Astrocyte of the hippocampus (primary cell): ENCODE measurements at places on chromosomes 5 and 9.

DNA sequence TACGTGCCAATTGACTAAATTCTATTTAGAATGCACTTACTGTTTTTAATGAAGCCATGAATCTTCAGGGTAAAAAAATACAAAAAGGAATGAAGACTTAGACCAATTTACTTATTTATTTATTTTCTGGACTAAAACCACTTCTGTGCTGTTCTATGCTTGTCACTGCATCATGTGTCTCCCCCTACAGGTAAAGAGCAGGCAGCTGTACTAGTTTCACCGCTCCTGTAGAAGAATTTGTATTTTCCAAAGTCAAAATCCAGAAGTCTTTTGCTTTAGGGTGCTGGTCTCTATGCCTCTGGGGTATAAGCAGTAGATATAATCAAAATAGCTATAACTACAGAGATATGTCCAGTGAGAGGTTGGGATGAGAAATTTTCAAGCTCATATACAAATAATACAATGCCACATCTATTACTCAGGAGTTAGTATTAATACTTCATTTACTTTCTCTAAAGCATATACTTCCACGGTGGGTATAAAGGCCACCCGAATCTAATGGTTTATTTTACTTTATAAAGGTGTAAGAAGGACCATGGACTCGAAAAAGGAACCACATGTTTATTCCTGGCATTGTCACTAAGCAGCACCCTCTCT, 591.5 kb downstream of the RAB3C start:
- DNase-seq = peak; percentile 79

DNA sequence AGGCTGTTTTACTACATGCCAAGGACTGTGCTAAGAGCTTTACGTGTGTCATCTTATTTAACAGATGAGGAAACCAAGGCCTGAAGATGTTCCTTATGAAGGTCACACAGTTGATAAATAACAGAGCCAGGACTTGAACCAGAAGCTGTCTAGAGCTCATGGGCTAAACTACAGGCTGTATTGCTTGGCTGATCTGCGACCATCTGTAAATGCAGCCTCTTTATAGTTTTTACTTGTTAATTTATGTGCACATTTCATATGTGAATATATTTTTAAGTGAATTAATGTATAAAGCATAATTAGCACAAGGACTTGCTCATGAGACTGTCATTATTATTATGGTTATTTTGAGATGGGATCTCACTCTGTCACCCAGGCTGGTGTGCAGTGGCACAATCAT, 19.3 kb upstream of the GNPDA1 start:
- no peak for DNase-seq

GRCh38 chr5:142920849-142921612, 150.9 kb downstream of the ARHGAP26 start:
- DNase-seq = no peak

DNA sequence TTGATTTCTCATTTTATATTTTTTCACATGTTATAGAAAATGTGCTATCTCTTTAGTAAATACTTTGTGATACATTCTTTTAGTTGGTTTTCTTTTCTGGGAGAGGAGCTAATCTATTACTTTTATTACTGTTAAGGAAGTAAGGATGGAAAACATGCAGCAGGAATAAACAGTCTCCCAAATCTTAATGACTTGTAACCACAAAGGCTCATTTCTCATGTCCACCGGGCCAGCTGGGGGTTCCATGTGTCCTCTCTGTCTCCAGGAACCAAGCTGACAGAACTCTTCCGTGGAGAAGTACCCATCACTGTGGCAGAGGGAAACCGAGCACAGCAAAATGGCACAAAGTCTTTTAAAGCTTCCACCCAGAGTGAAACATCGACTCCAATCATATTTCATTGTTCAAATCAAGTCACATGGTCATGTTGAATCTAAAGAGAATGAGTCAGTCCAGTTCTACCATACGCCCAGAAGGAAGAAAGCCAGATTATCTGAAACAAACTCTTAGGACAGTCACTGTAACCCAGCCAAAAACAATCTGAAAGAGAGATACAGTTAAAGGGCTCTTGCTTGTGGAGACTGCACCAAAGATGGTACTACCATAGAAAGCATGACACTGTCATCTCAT, 97.1 kb upstream of the CDH6 start:
- peak; percentile 60 for DNase-seq

- no peak for DNase-seq
Measured at GRCh38 chr5:92147798-92148197, 764.7 kb upstream of the ARRDC3 start.

DNA sequence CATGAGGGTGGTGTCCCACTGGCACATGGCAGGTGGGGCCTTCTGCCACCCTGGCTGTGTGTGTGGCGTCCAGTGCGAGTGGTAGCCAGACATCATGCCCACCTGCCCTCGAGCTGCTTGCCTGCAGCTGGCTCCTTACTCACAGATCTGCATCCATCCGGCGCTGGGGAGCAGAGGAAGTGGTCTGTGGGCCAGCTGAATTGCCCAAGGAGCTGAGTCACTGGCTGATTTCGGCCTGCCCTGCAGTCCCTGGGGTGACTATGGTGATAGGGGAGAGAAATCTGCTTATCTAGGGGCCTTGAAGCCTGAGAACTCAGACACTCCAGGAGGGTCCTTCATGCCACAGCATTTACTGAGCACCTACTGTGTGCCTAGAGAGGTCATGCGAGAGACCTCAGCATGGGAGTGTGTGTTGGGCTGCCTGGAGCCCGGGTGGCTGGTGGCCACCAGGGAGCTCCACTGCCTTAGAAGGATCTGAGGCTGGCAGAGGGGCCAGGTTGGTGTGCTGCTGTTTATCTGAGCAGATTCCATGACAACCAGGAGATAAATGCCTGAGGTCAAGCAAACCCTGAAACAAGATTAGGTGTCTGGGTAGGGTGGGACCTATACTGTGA, 57.1 kb downstream of the SLC22A5 start:
- peak; percentile 90 for DNase-seq

DNA sequence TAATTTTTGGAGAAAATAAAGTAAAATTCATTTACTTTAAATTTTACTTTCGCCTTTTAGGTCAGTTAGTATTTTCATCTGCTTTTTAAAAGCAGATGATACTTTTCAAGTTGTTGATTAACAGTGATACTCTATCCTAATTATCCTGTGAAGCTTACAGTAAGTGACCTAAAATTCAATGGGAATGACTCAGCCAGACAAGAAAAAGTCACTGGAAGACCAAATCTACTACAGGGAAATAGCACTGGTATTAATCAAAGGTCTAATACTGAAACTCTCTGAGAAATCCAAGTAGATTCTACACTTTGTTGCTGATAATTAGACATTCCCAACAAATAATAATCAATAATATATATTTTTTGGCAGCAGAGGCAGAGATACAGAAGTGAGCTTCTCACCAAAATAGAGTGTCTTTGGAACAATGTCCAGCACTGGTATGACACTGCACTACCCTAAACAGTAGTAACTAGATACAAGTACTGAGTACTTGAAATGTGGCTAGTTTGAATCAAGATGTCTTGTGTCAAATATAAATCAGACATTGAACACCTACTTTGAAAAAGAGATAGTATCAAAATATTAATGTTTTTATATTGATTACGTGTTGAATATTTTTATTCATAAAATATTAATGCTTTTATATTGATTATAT, 22.8 kb upstream of the ELL2 start:
- peak; percentile 49 for DNase-seq

GRCh38 chr5:116152169-116152568, 67.3 kb downstream of the COMMD10 start:
- DNase-seq = no peak

GRCh38 chr5:171115519-171115918, 193.5 kb upstream of the TLX3 start:
- DNase-seq = no peak

GRCh38 chr5:154962494-154962893, 21.6 kb downstream of the MRPL22 start:
- DNase-seq = peak; percentile 7

GRCh38 chr5:75245023-75245422, 8.3 kb upstream of the ANKRD31 start:
- no peak for DNase-seq

- peak; percentile 65 for DNase-seq
Measured at GRCh38 chr9:85421641-85422040, 320.1 kb downstream of the AGTPBP1 start.

DNA sequence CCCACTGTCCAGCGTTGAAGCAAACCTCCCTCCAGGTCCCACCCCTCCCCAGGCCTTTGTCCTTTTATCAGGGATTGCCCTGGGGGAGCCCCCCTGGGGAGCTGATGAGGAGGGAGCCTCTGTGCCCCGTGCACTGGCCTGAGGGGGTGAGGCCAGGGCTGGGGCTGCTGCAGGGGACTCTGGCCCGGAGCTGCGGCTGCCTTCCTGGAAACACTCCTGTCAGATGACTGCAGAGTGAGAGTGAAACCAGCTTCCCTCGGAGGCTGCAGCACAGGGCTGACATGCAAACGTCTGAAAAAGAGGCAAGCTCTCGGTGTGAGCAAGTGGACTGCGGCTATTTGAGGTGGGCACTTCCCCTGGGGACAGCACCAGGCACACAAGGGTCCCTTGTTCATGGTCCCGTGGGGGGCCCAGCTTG, 4.6 kb upstream of the TRAF2 start:
- peak; percentile 61 for DNase-seq

DNA sequence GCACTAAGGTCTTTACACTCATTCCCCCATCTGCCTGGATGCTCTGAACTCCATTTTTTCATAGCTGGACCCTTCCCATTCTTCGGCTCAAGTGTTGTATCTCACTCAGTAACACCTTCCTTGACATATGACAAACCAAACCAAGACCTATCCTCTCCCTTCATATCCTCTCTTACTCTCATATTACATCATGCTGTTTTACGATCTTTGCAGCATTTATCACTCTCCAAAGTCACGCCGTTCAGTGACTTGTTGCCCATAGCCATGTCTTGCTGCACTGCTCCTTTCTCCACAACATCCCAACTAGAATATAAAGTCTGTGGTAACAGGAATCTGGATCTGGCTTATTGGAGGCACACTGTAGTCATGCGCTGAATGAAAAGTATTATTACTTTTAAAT, 923.6 kb upstream of the DMAC1 start:
- no peak for DNase-seq

DNA sequence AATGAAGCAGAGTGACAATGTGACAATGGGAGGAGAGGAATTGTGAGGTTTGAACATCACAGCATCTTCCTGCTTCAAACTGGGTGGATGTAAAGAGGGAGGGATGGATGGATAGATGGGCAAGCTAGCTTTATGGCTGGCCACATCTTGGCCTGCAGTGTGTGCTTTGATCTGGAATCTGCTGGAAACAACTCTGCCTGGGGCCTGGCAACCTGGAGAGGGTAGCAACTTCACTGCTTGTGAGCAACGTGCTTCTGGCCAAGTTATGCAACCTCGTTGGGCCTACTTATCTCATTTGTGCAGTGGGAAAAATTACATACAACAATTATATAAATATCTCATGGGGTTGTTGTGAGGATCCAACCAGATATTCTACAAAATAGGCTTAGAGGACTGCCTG, 5.3 kb downstream of the IL9 start:
- no peak for DNase-seq

GRCh38 chr5:73908395-73908794, 282.4 kb downstream of the ARHGEF28 start:
- DNase-seq = no peak

DNA sequence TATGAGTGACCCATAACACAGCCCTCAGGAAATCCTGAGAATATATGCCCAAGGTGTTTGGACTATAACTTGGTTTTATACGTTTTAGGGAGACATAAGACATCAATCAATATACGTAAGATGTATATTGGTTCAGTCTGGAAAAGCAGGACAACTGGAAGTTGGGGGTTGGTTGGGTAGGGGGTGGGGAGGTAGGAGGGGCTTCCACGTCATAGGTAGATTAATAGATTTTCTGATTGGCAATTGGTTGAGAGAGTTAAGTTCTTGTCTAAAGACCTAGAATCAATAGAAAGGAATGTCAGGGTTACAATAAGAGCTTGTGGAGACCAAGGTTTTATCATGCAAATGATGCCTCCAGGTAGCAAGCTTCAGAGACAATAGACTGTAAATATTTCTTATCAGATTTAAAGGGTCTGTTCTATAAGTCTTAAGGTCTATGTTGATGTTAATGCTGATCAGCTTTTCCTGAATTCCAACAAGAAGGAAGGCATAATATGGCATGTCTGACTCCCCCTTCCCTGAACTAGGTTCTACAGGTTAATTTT, 2267.7 kb upstream of the ACO1 start:
- no peak for DNase-seq

DNA sequence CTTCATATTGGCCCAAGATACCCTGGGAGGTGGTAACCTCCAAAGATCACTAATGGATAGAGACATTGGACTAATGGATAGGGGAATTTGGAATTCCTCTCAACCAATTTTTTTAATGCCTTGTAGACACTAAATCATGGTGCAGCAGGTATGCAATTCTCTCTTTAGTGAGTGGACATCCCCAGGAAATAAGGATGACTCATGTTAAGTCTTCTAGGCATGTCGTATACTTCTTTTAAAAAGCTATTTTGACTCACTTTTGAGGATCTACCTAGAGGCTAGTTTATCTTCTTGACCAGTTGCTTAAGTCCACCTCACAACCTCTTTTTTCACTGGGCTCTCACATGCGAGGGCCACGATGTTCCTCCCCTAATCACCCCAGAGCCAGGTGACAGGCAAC, 211.6 kb upstream of the CDH12 start:
- DNase-seq = no peak

- peak; percentile 39 for DNase-seq
Measured at GRCh38 chr5:67089200-67089725, 107.3 kb downstream of the CD180 start.

DNA sequence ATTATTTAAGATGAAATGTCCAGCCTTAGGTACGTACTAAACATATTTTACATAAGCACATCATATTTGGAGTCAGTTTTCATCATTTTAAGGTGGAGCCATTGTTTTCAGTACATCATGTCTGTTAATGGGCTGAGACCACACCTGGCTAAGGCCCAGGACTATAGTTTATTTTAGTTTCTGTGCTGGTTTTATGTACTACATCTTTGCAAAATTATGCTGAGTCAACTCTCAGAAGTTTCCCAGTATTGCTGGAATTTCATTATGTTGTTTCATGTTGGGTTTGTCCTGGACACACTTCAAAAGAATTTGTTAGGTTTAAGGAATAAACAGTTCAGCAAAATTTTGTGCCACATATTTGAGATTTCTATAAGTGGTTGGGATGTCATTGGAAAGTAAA, 171.2 kb downstream of the CCDC171 start:
- peak; percentile 67 for DNase-seq

- peak; percentile 20 for DNase-seq
Measured at GRCh38 chr5:141363952-141364660, at the start of gene PCDHGA5. Gene PCDHGA5, plus strand, starts transcription at chr5:141364162. Its CDS starts 169 bp downstream, at chr5:141364331.

GRCh38 chr5:133611357-133612248, 738 bp downstream of the FSTL4 start:
- DNase-seq = peak; percentile 15

DNA sequence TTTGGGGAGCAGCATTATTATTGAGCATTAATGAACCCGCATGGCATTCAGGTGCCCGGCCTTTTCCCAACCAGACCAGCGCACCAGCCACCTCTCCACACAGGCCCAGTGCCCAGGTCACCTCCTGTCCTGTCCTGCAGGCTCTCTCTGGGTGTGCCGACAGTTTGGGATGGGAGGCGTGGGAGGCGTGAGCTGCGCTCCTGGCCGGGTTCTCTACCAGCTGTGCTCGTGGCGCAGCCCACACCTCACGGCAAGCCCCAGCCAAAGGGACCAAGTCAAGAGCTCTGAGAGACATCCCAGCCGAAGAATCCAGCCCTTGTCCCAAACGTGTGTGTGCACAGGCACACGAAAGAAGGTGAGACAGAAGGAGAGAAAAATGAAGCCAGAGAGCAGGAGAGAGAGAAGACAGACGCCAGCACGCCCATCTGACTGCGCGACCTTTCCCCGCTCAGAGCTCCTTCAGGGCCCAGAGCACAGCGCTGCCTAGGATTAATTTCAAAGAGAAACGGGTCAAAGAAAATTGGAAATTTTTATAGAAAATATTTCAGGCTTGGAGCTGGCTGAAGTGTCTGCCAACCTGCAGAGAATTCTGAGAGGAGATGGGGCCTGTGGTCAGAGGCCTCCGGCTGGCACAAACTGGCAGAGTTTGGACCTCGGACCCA, 81.7 kb downstream of the ADAMTS2 start:
- DNase-seq = no peak
